CD8-positive, alpha-beta memory T cell (primary cell): ENCODE measurements at places on chromosomes 12 and 14. TPM values are rescaled to one million over a fixed set of nuclear protein-coding genes. Genes with fewer than 3 reads are reported as not detected.

DNA sequence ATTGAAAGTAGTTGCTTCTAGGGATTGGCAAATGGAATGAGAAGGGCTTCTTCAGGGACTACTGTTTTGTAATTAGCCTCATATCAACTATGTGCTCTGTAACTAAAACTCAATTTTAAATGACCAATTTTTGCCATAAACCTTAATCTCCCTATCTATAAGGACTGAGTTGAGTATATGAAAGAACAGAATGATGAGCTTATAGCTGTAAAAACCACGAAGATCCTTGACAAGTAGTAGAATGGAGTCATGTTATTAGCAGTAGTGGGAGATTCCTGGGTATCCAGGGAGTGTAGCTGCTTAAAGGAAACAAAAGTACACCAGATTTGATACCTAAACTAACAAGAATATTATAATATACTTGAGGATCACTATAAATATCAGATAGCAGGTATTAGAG is 28.0 kb downstream of the LGALS3 start:
- DNase-seq = no peak

DNA sequence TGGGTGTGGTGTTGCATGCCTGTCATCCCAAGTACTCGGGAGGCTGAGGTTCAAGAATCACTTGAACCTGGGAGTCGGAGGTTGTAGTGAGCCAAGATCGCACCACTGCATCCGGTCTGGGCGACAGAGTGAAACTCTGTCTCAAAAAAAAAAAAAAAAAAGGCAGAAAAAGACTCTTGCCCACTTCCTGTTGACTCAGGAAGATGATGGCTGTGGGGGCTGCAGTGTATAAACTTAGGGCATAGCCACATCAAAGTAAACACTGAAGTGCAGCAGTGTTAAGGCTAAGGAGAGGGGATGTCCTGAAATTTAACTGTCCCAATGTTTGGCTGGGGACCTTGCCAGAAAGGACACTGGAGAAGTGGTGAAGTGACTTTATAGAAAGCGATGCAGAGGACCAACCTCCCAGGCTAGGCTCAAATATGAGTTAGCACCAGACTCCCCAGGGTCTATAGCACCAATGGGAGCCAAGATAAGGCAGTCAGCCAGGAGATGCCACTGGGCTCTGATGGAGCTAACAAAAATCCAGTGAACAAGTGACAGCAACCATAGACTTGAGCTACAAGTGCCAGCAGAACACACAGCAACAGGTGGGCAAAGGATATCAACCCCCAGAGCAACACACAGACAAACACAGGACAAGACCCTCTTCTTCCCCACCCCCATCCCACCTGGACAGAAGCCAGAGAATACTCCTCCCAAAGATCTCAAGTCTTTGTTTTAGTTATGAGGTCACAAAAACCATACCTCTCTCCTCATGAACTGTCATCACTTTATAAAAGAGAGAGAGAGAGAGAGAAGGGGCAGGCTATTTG is 28.0 kb downstream of the NELL2 start:
- peak; percentile 89 for DNase-seq

DNA sequence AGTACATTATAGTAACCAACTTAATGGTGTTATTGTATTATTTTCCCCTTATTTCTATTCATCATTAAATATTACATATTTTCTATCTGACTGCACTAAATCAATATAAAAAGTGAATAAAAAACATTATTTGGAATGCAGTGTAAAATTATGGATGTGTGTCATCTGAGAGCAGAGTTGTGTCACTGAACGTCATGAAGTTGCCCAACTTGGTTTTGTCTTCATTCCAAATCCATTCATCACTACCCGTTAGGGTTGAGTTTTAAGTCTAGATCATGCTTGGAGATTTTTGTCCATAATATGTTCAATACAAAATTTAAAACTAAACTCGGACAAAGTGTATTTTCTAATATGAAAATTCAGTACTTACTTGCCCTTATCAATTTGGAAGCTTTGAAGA is 16.1 kb downstream of the KLRF1 start:
- no peak for DNase-seq

DNA sequence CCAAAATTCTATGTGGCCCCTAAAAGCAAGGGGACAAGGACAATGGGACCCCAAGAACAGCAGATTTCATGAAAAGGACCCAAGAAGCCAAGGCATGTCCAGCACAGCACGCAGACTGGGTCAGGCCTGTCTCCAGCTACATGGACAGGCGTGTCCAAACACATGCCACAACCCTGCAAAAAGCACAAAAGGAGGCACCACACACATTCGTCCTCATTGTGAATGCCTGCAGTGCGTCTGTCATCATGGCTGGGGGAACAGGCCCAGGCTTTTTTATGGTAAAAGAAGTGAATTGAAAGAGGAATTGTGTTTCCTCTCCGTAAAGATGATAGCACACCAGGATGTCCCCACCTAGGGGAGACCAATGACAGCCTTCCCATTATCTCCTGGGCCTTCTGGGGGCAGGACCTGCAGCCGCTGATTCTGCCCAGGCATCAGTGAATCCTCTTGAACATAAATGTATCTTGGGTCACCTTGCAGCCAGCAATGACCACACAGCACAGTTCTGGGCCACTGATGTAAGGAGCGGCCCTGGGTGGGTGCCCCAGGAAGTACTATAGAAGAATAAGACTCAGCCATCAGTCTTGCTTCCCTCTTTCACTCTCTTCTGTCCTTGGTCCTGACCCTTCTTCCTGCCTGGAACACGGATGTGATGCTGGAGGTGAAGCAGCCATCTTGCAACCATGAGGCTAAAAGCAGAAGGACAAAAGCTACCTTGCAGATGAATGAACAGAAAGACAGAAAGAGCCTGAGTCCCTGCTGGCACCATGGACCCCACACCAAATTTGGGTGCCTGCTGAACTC is 29.8 kb upstream of the C14orf180 start:
- DNase-seq = no peak

GRCh38 chr14:68306934-68307789 is 485.7 kb downstream of the ZFP36L1 start:
- no peak for DNase-seq

GRCh38 chr12:132432126-132432705 is 57.7 kb upstream of the FBRSL1 start:
- no peak for DNase-seq

- DNase-seq = no peak
Observed at GRCh38 chr14:100891501-100892445, 11.7 kb downstream of the RTL1 start.

DNA sequence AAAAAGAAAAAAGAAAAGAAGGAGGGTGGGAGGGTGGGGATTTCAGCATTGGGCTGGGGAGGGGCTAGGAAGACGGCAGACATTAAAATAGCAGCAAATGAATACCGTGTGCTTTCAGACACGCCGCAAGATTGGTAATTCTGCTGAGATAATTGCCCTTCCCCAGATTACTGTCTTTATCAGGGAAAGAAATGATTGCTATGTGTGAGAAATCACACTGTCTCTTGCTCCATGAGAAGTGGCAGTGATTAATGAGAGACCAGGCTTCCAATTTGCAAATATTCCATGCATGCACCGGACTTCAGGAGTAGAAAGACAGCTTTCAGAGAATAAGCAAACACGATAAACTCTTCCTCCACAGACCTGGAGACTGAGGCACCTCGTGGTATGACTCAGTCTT is 7.6 kb upstream of the KCNA5 start:
- DNase-seq = no peak

- no peak for DNase-seq
Observed at GRCh38 chr14:63276492-63277342, 42.0 kb downstream of the GPHB5 start.

- no peak for DNase-seq
Observed at GRCh38 chr12:96350982-96351381, 49.3 kb downstream of the CDK17 start.

GRCh38 chr14:90784621-90785270 is 31.5 kb downstream of the TTC7B start:
- no peak for DNase-seq

DNA sequence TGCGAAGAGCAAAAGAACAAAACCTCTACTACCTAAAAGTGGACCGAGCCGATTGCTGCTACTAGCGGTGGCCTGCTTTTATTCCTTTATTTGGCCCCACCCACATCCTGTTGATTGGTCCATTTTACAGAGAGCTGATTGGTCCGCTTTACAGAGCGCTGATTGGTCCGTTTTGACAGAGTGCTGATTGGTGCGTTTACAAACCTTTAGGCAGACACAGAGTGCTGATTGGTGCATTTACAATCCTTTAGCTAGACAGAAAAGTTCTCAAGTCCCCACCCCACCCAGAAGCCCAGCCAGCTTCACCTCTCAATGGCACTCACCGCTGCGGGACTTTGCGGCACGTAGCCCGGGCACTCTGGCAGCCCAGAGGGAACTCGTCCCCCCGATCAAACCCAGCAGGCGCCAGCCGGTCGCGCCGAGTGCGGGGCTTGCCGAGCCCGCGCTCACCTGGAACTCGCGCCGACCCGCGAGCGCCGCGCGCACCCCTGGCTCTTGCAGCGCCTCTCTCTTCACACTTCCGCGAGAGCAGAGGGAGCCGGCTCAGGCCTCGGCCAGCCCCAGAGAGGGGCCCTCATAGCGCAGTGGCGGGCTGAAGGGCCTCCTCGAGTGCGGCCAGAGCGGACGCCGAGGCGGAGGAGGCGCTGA is 8.7 kb upstream of the FGD4 start:
- peak; percentile 5 for DNase-seq

- no peak for DNase-seq
Observed at GRCh38 chr12:92010853-92011701, 134.6 kb downstream of the BTG1 start.

DNA sequence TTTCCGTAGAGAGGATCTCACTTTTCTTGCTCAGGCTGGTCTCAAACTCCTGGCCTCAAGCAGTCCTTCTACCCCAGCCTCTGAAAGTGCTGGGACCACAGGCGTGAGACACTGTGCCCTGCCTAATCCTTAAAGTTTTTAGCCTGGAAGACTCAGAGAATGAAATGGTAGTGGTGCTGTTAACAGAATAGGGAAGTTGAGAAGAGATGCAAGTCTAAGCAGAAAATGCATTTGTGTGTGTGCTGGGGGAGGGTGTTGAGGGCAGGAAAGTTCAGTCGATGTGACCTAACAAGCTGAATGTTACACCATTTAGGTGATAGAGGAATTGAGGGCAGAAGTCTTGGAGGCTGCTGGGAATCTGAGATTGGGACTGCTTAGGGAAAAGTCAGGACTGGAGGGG is 6.9 kb upstream of the TUBA1A start:
- no peak for DNase-seq

DNA sequence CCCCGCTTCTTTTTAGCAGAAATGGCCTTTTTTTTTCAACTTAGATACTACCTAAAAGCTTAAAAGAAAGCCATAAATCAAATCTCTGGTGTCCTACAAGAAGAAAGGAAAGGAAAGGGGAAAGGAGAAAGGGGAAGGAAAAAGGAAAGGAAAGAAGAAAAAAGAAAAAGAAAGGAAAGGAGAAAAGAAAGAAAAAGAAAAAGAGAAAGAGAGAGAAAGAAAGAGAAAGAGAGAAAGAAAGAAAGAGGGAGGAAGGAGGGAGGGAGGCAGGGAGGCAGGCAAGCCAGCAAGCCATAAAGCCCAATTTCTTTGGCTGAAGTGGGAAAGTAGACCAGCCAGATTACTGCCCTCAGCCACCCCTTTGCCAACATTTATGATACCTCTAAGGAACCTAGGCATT is 32.5 kb upstream of the SLC6A13 start:
- no peak for DNase-seq

- DNase-seq = no peak
Observed at GRCh38 chr12:84624601-84625000, 288.0 kb downstream of the SLC6A15 start.

DNA sequence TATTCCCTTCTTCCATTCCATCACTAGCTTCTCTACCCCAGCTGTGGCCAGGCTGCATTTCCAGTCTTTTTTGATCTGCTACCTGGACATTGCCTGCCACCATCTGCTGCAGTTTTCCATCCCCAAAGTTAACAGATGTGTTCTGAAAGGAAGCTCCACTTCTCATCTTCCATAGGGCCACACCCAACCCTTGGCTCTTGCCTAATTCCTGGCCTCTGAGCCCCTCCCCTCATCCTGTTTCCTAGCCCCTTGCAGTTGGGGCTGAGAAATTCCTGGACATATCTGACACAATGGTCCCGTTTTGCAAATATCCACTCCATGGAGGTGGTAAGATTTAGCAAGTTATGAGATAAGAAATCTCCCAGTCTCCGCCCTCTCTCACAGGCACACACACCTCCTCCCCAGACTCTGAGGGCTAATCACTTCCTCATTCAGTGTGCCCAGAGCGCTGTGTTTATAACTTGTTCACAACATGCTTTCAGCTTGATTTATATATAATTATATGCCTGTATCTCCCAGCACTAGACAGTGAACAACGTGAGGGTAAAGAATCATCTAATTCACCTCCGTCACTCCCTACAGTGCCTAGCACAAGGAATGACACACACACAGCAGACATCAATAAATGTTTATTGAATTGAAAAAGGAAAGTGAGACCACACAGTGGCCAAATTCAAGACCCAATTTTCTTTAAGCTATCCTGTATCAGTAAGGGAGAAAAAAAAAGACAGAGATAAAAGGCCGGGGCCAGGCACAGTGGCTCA is 13.4 kb downstream of the SMUG1 start:
- DNase-seq = no peak

DNA sequence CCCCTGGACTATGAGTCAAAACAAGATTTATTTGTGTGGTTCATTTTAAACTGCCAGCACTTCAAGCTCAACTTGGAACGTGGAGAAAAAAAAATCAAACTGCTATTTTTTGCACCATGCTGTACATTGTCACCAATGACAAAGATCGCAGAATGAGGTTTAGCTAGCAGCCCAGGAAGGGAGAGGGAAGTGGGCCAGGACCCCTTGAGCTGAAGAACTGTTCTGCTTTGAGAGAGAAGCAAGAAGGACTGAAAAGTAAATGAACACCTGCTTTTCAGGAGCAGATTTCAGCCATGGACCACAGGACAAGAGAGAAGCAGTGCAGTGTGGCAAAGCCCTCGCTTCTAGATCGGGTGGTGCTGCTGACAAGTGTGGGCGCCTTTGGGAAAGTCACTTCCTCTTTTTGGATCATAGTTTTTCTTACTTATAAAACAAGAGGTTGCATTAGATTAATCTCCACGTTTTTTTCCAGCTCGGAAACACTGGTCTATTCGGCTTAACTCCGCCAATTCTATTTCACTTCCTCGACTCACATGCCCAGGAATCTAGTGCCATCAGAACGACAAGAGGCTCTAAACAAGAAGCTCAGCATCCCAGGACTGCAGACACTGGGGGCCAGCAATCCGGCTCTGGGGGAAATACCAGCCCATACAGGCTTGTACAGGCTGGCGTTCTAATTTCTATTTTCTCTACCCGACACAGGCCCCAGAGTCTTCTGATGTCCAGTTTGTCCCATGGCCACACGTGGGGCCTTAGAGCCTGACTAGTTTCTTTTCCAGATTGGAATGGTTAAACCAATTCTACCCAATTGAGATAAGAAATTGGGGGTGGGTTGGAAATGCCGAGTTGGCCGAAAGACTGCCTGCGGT is 129.9 kb downstream of the CRACR2A start:
- no peak for DNase-seq

- DNase-seq = no peak
Observed at GRCh38 chr12:113591480-113591974, 119.9 kb upstream of the LHX5 start.

- DNase-seq = no peak
Observed at GRCh38 chr12:27593266-27593665, 69.3 kb downstream of the PPFIBP1 start.

GRCh38 chr12:10362325-10362724 is 27.5 kb downstream of the KLRK1 start:
- DNase-seq = no peak

The NRIP2 gene
- not detected for total RNA-seq

The CEBPE gene
- 0.22 TPM for total RNA-seq

The EFCAB11 gene
- total RNA-seq = 9.8 TPM

The HOXC13 gene
- total RNA-seq = not detected

The CFAP251 gene
- 0.72 TPM for total RNA-seq

The LTB4R gene
- total RNA-seq = 9.8 TPM

The OASL gene
- 4.0 TPM for total RNA-seq

The C1R gene
- total RNA-seq = 1.2 TPM

The COA8 gene
- 42.9 TPM for total RNA-seq

The KRT75 gene
- total RNA-seq = not detected

The HVCN1 gene
- 20.2 TPM for total RNA-seq
